ENCODE measurements at places on chromosomes 6 and 20.
A peak's percentile ranks its signal among the peaks of the same experiment; 100 is the strongest.

DNA sequence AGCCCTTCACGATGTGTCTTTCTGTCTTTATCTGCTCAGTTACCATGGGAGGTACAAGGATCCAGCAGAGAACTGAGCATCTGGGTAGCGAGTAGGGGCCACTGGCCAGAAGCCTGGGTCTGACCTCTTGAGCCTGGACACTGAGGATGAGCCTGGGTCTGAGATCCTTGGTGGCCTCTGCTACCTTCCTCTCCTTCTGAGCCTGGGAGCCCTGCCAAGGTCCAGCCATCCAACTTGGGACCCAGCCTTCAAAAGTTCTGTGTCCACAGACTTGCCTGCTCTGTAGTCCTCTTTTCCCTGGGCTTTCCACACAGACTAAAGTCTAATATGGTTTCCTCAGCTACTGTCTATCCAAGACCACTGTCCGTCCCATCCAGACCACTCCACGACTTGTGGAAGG, 60.2 kb upstream of the NAA20 start:
- no peak overlapping the region for H3K4me3 ChIP-seq
- H3K27me3 ChIP-seq: peaks cover 24% of the 10 kb centered on the region
- no peaks in the 10 kb centered on the region for H3K4me1 ChIP-seq
- no peak for DNase-seq
- no peak overlapping the region for H3K27ac ChIP-seq

GRCh38 chr6:116244284-116244683, 9.6 kb downstream of the TSPYL4 start:
- H3K4me1 ChIP-seq: no peaks in the 10 kb centered on the region
- no peaks in the 10 kb centered on the region for H3K27me3 ChIP-seq
- no peak overlapping the region for H3K27ac ChIP-seq
- no peak overlapping the region for H3K4me3 ChIP-seq
- DNase-seq: no peak

- peaks cover 42% of the 10 kb centered on the region for H3K4me1 ChIP-seq
- H3K27ac ChIP-seq: peak overlapping the region; percentile 42
- H3K27me3 ChIP-seq: no peaks in the 10 kb centered on the region
- H3K4me3 ChIP-seq: peak overlapping the region; percentile 77
- peaks cover 5% of the 10 kb centered on the region for H3K36me3 ChIP-seq
- DNase-seq: no peak
These were observed 1.3 kb downstream of the PI16 start for GRCh38 chr6:36955671-36956445.

DNA sequence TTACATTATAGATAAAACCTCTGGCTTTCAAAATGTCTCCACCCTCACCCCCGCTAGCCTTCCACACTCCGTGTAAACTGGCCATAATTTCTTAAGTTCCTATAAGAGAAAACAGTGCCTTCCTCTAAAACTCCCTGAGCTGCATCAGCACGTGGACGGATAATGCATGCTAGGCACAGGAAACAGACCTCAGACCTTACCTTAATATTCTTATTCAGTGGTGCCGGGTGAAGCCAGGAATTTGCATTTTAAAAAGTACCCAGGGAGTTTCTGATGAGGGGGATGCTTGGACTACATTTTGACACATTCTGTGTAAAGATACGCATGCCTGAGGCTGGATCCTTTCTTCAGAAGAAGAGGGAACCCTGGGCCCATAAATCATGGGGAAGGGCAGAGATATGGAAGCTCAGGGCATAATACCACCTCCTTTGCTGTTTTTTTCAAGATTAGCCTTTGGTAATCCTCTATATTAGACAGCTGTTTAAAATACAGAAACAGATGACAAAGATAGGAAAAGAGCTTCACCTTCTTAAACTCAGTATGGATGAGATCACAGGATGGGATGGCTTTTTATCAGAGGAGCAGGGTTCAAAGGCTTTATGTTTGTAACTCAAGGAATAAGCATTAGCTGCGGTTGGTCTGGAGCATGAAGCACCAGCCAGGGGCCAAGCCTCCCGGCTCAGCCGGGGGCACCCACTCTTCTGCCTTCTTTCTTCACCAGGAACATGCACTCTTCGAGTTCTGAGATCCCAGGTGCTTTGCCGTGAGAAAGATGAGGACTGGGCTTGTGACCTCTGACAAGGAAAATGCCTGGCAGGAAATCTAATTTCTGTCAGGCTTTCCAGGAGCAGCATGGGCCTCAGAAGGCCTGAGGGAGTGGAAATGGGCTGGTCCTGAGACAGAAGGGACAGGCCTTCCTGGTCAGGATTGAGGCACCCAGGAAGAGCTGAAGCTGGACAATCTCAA, 218.1 kb upstream of the SOX4 start:
- no peak overlapping the region for H3K27ac ChIP-seq
- H3K4me3 ChIP-seq: no peak overlapping the region

DNA sequence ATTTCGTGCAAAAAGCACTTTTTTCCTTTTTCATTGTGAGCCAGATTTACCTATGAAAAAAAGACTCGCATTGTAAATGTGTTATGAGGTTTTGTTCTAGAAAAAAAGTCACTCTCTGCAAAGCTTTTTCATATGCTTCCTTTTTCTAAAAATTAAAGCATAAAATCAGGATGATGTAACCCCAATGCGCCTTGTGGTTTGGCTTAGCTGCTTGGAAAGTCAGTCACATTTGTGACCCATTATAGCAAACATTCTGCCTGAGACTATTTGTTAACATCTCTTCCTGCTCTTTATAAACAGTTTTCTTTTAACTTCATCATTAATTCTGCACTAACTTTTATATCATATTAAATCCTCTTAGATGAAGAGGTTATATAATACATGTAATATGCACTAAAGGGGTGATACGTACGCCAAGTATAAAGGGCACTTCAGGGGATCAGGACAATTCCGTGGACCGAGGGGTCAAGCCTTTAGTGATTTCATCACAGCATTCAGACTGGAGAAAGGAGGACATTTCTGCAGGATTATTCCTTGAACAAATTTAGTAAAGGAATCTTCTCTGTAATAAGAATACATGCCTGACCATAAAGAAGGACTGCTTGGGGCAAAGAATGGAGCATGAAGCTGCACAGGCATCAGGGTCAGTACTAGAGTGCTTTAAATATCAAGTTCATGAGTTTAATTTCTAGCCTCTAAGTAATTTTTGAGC, 48.1 kb upstream of the SMLR1 start:
- H3K27ac ChIP-seq: no peak overlapping the region
- no peak overlapping the region for H3K4me3 ChIP-seq
- DNase-seq: no peak
- H3K27me3 ChIP-seq: no peaks in the 10 kb centered on the region

- H3K27me3 ChIP-seq: no peaks in the 10 kb centered on the region
- H3K4me1 ChIP-seq: no peaks in the 10 kb centered on the region
- no peaks in the 10 kb centered on the region for H3K36me3 ChIP-seq
- DNase-seq: no peak
- H3K4me3 ChIP-seq: no peak overlapping the region
These were observed 68.3 kb upstream of the TMEM244 start for GRCh38 chr6:129929433-129929832.

GRCh38 chr20:330233-331149, 5.1 kb downstream of the SOX12 start:
- H3K4me3 ChIP-seq: no peak overlapping the region
- H3K27ac ChIP-seq: no peak overlapping the region
- H3K36me3 ChIP-seq: no peaks in the 10 kb centered on the region
- H3K27me3 ChIP-seq: no peaks in the 10 kb centered on the region
- peak; percentile 49 for DNase-seq

DNA sequence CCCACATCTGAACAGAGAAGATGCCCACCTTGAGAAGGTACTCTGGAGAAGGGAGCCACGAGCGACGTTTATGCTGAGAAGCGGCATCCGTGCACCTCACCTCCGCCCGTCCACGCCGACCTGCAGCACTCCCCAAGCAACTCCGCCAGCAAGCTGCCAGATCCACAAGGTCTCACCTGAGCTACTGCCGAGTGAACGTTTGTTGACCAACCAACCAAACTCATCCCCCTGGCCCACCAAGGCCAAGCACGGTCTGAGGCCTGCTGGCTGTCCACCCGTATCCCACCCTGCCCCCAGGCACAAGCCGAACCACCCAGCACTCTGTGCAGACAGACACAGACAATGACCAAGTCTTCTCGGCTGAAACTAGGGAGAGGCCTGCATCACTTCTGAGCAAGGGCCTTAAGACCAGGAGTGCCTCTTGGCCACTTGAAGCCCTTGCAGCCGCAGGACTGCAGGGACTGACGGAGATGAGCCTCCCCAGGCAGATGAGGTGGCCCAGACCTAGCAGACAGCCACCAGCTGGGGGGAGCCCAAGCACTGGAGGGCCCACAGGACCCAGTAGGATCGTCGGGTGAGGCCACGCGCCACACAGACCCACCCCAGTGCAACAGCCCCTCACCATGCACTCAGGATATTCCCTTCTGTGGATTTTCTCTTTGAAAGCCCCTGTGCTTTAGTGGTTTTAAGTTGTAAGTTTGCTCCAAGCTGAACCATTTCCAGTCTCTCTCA, 12.1 kb downstream of the TAF4 start:
- peak overlapping the region; percentile 53 for H3K27ac ChIP-seq
- H3K27me3 ChIP-seq: no peaks in the 10 kb centered on the region
- H3K4me3 ChIP-seq: no peak overlapping the region
- DNase-seq: no peak
- peaks cover 3% of the 10 kb centered on the region for H3K36me3 ChIP-seq

DNA sequence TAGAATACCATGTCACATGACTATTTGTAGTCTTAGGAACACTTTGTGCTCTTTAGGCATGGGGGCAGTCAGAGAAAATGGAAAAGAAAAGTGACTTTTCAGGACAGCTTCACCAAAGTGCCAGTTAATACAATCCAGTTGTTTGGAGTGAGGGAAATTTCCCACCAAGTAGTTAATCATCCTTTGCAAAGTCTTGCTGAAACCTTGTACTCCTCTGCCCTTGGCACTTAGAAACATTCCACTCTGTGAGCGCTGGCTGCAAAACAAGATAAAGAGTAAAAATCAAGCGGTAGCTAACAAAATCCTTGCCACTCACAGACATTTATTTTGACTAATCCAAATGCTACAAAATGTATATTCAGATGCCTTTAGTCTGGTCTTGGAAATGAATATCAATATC, 229.2 kb upstream of the HSF2 start:
- no peak for DNase-seq
- H3K27ac ChIP-seq: no peak overlapping the region
- H3K4me1 ChIP-seq: no peaks in the 10 kb centered on the region
- no peaks in the 10 kb centered on the region for H3K36me3 ChIP-seq

DNA sequence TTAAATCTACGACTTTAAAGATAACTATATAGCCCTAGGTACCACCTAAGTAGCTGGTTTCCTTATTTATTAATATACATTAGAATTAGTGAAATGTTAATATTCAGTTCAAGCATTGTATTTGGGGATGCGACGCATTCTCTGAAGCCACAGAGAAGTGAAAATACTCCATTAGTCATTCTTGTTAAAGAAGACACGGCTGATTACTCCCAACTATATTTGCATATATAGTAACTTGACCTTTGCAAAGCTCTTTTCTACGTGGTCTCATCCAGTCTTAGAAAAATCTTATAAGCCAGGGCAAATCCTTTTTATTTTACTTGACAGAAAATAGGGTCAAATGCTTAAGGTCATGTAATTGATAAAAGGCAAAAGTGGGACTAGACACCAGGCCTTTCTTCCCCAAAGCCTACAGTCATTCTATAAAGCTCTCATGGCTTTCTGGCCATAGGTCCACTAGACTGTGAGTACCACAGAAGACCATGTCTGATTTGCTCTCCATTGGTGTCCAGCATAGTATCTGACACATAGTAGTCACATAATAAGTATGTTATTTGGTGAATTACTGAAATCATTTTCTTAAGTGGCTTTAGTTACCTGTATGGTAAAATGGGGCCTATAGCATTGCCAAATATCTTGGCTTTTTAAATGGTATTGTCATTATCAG, 11.3 kb downstream of the ZHX3 start:
- H3K27ac ChIP-seq: no peak overlapping the region
- H3K36me3 ChIP-seq: no peaks in the 10 kb centered on the region
- H3K4me3 ChIP-seq: no peak overlapping the region
- H3K27me3 ChIP-seq: no peaks in the 10 kb centered on the region
- H3K4me1 ChIP-seq: no peaks in the 10 kb centered on the region

GRCh38 chr6:170207586-170208181, 83.2 kb downstream of the DLL1 start:
- H3K36me3 ChIP-seq: no peaks in the 10 kb centered on the region
- peak; percentile 1 for DNase-seq
- no peak overlapping the region for H3K4me3 ChIP-seq
- no peak overlapping the region for H3K27ac ChIP-seq
- no peaks in the 10 kb centered on the region for H3K4me1 ChIP-seq

DNA sequence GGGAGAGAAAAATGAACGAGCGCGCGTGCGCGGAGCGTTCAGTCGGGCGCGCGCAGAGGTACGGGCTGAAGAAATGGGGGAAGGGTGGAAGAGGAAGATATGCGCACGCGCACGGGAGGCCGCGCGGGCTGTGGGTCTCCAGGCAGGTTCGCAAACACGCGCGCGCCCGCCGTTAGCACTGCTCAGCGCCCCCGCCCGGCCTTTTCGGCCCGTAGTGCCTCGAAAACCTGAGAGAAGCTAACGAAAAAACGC, 393 bp downstream of the BCLAF1 start:
- no peaks in the 10 kb centered on the region for H3K27me3 ChIP-seq
- peaks cover 52% of the 10 kb centered on the region for H3K36me3 ChIP-seq
- H3K27ac ChIP-seq: peak overlapping the region; percentile 100
- DNase-seq: no peak

DNA sequence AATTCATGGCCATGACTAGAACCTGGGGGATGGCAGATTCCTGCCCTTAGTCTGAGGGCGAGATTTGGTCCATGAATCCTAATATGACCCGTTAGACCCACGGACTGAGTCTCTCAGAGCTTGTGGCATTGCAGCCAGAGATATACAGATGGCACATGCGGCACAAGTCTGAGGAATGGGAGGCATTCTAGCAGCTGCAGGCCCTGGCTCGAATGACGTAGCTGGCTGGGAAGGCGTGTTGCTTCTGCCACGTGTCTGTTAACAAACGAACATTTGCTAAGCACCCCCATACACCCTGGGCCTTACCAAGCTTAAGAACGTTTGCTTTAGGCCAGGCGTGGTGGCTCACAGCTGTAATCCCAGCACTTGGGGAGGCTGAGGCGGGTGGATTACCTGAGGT, 68.0 kb downstream of the CD164 start:
- H3K27me3 ChIP-seq: no peaks in the 10 kb centered on the region
- no peak overlapping the region for H3K4me3 ChIP-seq
- no peaks in the 10 kb centered on the region for H3K4me1 ChIP-seq

- H3K27me3 ChIP-seq: peaks cover 36% of the 10 kb centered on the region
- no peaks in the 10 kb centered on the region for H3K4me1 ChIP-seq
- H3K27ac ChIP-seq: no peak overlapping the region
- no peak for DNase-seq
- H3K4me3 ChIP-seq: no peak overlapping the region
These were observed 12.2 kb upstream of the ZBTB46 start for GRCh38 chr20:63843222-63843621.
